CD4-positive, alpha-beta T cell treated with Interleukin-4 for 4 hours (primary cell): ENCODE measurements at places on chromosomes 3 and 15.

GRCh38 chr15:40217166-40217824 is 21.6 kb upstream of the PAK6 start:
- peak; percentile 82 for DNase-seq

DNA sequence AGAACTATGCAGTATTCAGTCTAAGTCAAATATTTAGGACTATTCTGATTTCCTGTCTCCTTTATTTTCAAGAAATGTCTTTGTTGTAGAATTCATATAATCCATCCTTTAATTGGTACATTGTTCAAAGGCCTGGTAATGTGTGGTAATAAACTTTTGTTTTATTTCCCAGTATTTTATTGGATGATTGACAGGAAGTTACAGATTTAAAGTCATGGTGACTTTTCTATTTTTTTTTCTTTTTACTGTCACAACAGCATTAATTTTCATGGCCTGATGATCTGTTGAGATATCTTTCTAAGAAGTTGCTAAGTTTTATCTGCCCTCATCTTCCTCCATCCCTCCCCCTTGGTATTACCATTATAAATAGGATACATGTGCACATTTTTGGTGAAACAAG is 161.7 kb downstream of the PTPRG start:
- DNase-seq, result no peak

DNA sequence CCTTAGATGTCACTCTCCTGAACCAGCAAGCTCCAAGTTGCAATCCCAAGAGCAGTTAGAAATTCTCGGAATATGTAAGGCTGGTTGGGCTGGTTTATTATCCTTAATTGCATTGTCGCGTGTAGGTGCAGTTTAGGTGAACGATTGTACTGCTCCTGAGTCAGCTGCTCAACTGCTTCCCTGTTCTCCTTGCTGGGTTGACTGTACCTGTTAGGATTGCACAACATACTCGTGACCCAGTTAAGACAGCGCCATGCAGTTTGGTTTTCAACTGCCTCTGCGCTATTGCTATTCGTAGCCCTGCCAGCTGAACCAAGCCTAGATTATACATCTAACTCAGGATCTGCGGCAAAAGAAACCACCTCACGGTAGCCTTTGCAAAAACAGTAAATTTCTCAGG is 41.0 kb downstream of the BCL2L10 start:
- DNase-seq, result no peak

- DNase-seq, result no peak
Measured at GRCh38 chr3:133825969-133826727, 20.5 kb downstream of the SRPRB start.

- DNase-seq, result no peak
Measured at GRCh38 chr3:12890610-12891390, 49.4 kb upstream of the RPL32 start.

GRCh38 chr15:57758560-57758959 is 52.0 kb downstream of the POLR2M start:
- DNase-seq, result no peak

DNA sequence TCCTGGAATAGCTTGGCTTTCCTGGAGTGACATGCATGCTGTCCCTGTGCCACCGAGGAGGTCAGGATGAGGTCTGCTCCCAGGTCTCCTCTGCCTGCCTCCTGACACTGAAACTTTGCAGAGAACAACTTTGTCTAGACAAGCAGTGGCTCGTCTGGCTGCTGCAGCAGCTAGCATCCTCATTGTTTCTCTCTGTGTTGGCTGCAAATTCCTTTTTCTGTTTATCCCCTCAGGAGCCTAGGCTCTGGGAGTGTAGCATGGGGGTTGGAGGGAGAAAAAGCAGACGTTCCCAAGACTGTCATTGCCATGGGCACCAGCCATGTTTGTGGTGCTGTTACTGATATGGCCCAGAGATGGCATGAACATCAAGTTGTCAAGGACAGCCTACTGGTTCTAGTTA is 208.7 kb upstream of the LRIG1 start:
- no peak for DNase-seq

GRCh38 chr15:86063356-86064095 is 16.1 kb upstream of the AGBL1 start:
- DNase-seq, result no peak

- no peak for DNase-seq
Measured at GRCh38 chr15:72184165-72184811, 13.3 kb downstream of the GRAMD2A start.

DNA sequence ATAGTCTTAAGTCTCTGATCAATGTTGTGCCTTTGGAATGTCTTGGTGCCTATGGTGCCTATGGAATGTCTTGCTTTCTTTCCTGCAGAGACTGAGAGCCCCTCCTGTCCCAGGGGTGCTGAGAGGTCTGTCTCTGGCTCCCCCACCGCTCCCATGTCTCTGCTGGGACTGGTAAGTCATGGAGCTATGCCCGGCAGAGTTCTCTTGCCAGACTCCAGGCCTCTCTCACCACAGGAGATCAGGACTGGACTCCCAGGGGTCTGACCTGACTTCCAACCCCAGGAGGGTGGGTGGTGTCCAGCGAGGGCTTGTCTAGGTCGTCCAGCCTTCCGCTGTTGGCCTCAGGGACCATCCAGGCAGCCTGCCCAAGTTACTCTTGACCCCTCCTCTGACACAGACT is 14.0 kb upstream of the CYP11A1 start:
- no peak for DNase-seq
